ENCODE measurements at places on chromosomes 12 and 14. TPM values are rescaled to one million over a fixed set of nuclear protein-coding genes. Genes with fewer than 3 reads are reported as not detected.

- H3K27ac ChIP-seq: peak overlapping the region; percentile 74
- peaks cover 50% of the 10 kb centered on the region for H3K4me1 ChIP-seq
- no peak for DNase-seq
- H3K4me3 ChIP-seq: peak overlapping the region; percentile 73
- no peaks in the 10 kb centered on the region for H3K36me3 ChIP-seq
- H3K27me3 ChIP-seq: no peaks in the 10 kb centered on the region
Measured at GRCh38 chr14:54567639-54568561, 972 bp downstream of the SAMD4A start.

- no peak overlapping the region for H3K27ac ChIP-seq
- no peaks in the 10 kb centered on the region for H3K4me1 ChIP-seq
- no peaks in the 10 kb centered on the region for H3K27me3 ChIP-seq
- no peak for DNase-seq
Measured at GRCh38 chr14:53047307-53048069, 96.6 kb upstream of the FERMT2 start.

- no peaks in the 10 kb centered on the region for H3K36me3 ChIP-seq
- peaks cover 5% of the 10 kb centered on the region for H3K27me3 ChIP-seq
- H3K4me1 ChIP-seq: no peaks in the 10 kb centered on the region
- no peak for DNase-seq
Measured at GRCh38 chr14:95387826-95388445, 68.2 kb upstream of the CLMN start.

DNA sequence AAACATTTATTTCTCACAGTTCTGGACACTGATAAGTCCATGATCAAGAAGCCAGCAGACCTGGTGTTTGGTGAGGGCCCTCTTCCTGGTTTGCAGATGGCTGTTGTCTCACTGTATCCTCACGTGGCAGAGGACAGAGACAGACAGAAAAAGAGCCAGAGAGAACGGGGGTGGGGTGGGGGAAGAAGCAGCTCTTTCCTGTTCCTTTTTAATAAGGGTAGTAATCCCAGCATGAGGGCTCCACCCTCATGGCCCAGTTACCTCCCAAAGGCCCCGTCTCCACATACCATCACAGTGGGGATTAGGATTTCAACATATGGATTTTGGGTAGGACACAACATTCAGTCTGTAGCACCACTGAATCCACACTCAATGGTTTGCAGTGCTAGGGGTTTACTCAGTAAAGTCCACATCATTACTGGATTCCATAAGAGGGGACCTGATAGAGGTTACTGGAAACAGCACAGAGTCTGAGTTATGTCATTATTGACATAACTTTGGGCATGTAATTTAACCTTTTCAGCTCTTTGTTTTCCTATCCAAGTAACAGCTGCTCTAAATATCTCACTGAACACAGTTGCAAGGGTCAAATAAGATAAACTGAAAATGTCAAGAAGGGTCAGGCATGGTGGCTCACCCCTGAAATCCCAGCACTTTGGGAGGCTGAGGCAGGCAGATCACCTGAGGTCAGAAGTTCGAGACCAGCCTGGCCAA is 53.2 kb downstream of the RPAP3 start:
- no peak overlapping the region for H3K27ac ChIP-seq
- H3K4me3 ChIP-seq: no peak overlapping the region
- no peak for DNase-seq
- no peaks in the 10 kb centered on the region for H3K4me1 ChIP-seq

DNA sequence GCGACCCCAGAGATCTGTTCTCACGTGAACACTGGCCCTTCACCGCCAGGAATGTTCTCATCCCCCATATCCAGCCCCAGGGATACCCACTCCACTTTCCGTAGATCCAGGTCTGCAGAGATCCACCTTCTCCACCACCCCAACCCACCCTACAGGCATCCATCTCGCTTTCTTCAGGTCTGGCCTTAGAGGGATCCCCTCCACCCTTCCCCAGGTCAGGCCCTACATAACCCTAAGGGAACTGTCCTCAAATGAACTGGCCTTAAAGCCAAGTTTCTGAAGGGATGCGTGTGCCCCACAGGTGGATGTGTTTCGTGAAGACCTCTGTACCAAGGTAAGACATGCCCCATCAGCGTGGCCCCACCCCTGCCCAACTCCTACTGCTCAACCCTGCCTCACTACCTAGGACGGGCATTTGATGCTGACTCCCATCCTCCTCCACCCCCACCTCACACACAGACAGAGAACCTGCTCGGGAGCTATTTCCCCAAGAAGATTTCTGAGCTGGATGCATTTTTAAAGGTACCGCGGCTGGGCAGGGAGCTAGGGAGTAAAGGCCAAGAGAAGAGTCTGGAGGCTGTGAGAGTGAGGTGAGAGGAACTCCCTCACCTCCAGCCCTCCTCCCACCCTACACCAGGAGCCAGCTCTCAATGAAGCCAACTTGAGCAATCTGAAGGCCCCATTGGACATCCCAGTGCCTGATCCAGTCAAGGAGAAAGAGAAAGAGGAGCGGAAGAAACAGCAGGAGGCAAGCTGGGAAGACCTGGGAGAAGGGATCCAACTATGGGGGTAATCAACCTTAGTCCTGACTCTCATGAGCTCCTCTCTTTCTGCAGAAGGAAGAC is 912 bp downstream of the PSME1 start:
- H3K27ac ChIP-seq: peak overlapping the region; percentile 96
- no peak for DNase-seq
- no peaks in the 10 kb centered on the region for H3K27me3 ChIP-seq
- peak overlapping the region; percentile 71 for H3K4me3 ChIP-seq
- H3K4me1 ChIP-seq: peaks cover 40% of the 10 kb centered on the region

DNA sequence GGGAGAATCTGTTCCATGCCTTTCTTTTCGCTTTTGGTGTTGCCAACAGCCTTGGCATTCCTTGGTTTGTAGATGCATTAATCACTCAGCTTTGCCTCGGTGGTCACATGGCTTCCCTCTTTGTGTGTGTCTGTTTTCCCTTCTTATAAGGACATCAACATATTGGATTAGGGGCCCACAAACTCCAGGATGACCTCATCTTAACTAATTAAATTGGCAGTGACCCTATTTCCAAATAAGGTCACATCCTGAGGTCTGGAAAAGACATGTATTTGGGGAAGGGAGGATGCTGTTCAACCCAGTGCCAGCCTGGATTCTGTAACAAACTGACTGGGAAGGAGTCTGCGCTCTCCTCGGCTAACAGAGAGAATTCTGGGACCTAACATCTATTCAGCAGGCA is 365.7 kb upstream of the FKBP4 start:
- no peak for DNase-seq
- H3K27ac ChIP-seq: no peak overlapping the region
- no peak overlapping the region for H3K4me3 ChIP-seq
- H3K27me3 ChIP-seq: peaks cover 20% of the 10 kb centered on the region
- H3K36me3 ChIP-seq: no peaks in the 10 kb centered on the region
- no peaks in the 10 kb centered on the region for H3K4me1 ChIP-seq

DNA sequence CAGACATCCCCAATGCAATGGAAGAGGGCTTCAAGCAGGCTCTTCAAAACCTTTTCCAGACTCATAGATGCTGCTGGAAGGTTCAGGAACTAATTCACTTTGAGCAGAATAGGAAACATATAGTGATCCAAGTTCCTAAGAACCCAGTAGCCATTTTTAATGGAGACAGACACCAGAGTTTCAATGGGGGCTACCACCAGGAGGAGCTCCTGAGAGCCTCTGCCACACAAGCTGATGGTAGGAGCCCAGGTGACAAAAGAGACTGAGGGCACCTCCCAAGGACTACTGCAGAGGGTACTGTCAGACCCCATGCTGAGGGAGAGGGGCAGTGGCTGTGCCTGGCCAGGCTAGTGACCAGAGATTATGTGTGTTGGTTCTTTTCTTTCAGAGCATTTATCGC is 45.9 kb downstream of the IFNG start:
- no peaks in the 10 kb centered on the region for H3K36me3 ChIP-seq
- peak; percentile 22 for DNase-seq
- no peaks in the 10 kb centered on the region for H3K27me3 ChIP-seq
- H3K27ac ChIP-seq: no peak overlapping the region
- no peaks in the 10 kb centered on the region for H3K4me1 ChIP-seq
- H3K4me3 ChIP-seq: no peak overlapping the region

Gene EIF2S3B
- total RNA-seq: 1.0 TPM

DNA sequence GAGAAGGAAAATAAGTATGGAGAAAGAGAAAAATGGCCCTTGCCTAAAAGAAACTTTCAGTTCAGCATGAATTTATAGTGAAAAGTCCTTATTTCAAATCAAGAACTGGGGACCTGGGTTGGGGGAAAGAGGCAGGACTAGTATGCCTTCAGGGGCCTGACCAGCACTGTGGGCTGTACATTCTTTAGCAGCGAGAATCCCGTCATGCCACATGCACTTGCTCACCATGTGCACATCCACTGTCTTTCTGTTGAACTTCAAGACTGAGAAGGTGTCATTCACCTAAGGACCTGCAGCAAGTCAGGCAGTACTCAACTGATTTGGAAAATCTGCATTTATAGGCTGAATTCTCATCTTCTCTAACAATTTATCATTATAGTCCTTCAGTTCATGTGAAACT is 50.2 kb downstream of the RAB35 start:
- H3K36me3 ChIP-seq: no peaks in the 10 kb centered on the region
- H3K4me3 ChIP-seq: no peak overlapping the region
- H3K27ac ChIP-seq: no peak overlapping the region

DNA sequence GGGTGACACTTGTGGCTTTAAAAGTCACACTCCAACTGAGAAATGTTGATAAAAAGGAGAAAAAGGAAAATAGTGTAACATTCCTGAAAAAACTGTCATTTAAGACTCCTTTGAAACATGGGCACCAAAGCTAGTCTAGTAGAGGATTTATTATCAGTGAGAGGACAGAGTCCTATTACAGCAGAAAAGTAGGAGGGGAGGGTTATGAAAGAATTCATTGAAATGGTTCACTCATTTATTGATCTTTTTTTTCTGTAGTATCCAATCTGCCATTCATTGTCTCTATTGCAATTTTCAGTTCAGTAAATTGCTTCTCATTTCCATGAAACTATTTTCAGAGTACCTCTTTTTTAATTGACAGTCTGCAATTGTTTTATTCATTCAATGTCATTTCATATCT is 25.4 kb downstream of the PPM1A start:
- H3K4me3 ChIP-seq: no peak overlapping the region
- H3K36me3 ChIP-seq: no peaks in the 10 kb centered on the region
- DNase-seq: no peak
- no peaks in the 10 kb centered on the region for H3K27me3 ChIP-seq

- no peaks in the 10 kb centered on the region for H3K36me3 ChIP-seq
- H3K4me1 ChIP-seq: no peaks in the 10 kb centered on the region
- no peak overlapping the region for H3K4me3 ChIP-seq
- H3K27ac ChIP-seq: no peak overlapping the region
Measured at GRCh38 chr14:76465664-76466063, 89.7 kb downstream of the ESRRB start.

DNA sequence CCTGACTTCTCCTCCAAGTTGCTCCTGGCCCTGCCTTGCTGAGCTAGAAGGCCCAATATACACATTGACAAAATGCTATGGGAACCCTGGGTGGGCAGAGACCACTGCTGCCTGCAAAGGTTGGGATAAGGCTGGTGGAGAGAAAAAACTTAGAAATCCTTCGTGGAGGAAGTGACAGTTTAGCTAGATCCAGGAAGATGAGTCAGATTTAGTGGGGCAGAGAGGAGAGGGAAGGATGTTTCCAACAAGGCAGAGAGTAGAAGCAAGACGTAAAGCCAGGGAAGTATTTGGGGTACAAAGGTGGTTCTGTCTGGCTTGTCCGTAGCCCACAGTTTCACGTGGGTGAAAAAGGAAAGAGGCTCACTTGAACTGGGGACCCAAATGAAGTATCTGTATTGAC is 69.0 kb upstream of the CLMN start:
- no peaks in the 10 kb centered on the region for H3K36me3 ChIP-seq
- H3K27ac ChIP-seq: no peak overlapping the region

DNA sequence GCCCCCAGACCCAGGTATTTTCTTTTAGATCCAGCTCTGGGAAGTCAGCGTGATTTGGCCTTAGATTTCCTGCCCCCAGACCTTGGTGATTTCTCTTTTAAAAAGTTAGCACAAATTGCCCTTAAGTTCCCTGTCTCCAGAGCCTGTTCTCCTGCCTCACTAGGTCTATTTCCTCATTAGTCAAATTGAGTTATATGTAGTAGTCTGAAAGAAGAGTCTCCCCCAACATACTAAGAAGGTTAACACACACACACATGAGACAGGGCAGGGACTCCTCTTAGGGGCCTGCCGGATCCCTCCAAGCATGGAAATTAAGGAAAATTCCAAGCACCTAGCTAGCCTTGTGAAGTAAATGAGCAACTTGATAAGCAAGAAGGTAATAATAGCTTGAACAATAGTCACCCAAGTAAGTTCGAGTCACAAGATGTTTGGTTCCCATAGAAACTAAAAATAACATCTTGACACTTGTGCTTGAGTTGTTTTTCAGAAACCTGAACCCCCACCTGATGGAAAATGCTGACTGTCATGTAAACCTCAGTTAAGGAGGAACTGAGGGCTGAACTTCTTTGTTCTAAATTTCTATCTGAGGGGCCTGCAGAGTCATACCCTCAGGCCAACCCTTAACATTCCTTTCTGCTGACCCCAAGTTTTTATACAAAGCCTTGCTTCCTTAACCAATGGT is 51.6 kb downstream of the CAND1 start:
- H3K27ac ChIP-seq: no peak overlapping the region
- H3K27me3 ChIP-seq: no peaks in the 10 kb centered on the region
- H3K4me1 ChIP-seq: no peaks in the 10 kb centered on the region
- 0 out of 2 replicates have a peak, but pooled peaks cover 3% of the 10 kb centered on the region for H3K36me3 ChIP-seq

- no peak overlapping the region for H3K27ac ChIP-seq
- H3K4me1 ChIP-seq: no peaks in the 10 kb centered on the region
- no peaks in the 10 kb centered on the region for H3K36me3 ChIP-seq
- no peak for DNase-seq
- no peak overlapping the region for H3K4me3 ChIP-seq
Measured at GRCh38 chr12:39763071-39763889, 143.7 kb upstream of the ABCD2 start.

Gene PLEKHG3
- 55.6 TPM for total RNA-seq

All from HCT116 (cell line).